ENCODE measurements at places on chromosomes 4 and X. TPM values are rescaled to one million over a fixed set of nuclear protein-coding genes. Genes with fewer than 3 reads are reported as not detected.

The ACOT9 gene
- total RNA-seq = 21.5 TPM

The BRS3 gene
- not detected for total RNA-seq

The MAGEA12 gene
- total RNA-seq = not detected

The TECRL gene
- total RNA-seq = not detected

The KLB gene
- not detected for total RNA-seq

The CDX4 gene
- total RNA-seq = not detected

The DGKK gene
- total RNA-seq = not detected

The RASL11B gene
- total RNA-seq = 0.10 TPM

The MAGEC2 gene
- not detected for total RNA-seq

The SPARCL1 gene
- not detected for total RNA-seq

The HHIP gene
- total RNA-seq = not detected

- no peak for DNase-seq
Observed at GRCh38 chr4:19850909-19851308, 400.8 kb upstream of the SLIT2 start.

GRCh38 chr4:89640620-89641366 is 196.2 kb downstream of the SNCA start:
- DNase-seq = peak; percentile 17

DNA sequence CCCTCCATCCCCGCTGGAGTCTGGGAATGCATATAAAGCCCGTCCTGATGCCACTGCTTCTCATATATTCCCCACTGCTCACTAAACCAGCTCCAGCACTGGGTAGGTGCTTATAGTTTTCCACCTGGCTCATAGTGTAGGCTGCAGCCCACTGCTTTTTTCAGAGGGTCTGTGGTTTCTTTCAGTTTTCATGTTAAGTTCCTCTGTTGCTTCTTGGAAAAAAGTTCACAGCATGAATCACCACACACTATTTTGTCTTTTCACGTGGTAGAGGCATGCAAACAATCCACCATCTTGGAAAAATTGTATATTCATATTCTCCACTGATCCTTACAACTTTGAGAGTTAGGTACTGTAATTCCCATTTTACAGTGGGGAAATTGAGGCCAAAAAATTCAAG is 39.4 kb downstream of the DCLK2 start:
- no peak for DNase-seq

DNA sequence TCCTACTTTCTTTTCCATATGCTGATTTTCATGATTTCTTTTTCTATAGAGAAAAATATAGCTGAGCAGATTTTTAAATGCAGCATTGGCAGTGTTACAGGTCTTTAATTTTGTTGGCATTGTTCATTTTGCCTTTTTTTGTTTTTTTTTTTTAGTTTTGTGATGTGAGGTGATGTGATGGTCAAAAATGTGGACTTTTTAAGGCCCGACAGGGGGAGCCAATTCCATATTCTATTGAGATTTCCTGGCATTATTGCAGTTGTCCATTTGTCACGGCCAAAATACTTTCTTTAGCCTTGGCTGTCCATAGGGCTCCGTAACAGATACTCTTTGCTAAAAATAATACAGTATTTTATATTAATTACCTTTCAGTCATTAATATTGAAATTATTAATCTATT is 47.8 kb downstream of the SLIT2 start:
- no peak for DNase-seq

- DNase-seq = no peak
Observed at GRCh38 chr4:8255698-8256441, 13.7 kb upstream of the HTRA3 start.

GRCh38 chr4:82713856-82714255 is 84.7 kb downstream of the SCD5 start:
- DNase-seq = no peak

DNA sequence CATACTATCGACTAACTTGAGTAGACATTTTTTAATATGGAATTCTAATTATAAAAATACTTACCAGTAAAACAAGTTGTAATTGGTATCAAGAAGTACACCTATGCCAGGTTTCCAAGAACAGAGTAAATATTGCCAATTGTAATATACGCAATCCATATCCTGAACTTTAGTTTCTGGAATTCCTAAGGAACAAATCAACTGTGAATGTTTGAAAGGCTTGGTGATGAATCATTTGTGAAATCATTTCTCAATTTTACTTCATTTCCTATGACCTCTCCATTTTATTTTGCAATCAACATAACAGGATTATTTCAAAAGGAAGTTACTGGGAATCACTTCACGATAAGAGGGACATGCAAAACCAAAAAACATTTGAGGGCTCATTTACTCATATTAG is 3.7 kb downstream of the IL13RA2 start:
- no peak for DNase-seq

DNA sequence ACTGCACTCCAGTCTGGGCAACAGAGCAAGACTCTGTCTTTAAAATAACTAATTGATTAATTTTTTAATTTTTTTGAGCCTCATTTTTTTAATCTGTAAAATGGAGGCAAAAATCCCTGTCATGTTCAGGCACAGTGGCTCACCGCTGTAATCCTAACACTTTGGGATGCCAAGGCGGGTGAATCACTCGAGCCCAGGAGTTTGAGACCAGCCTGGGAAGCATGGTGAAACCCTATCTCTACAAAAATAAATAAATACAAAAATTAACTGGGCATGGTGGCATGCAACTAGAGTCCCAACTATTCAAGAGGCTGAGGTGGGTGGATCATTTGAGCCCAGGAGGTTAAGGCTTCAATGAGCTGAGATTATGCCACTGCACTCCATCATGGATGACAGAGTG is 15.4 kb downstream of the AMTN start:
- DNase-seq = no peak

- DNase-seq = no peak
Observed at GRCh38 chr4:94491322-94491721, 39.6 kb downstream of the PDLIM5 start.

GRCh38 chr4:41709844-41710481 is 38.6 kb downstream of the PHOX2B start:
- DNase-seq = no peak

- no peak for DNase-seq
Observed at GRCh38 chrX:55007656-55008055, 7.5 kb downstream of the APEX2 start.

- DNase-seq = no peak
Observed at GRCh38 chr4:4677556-4678522, 136.0 kb upstream of the STX18 start.

DNA sequence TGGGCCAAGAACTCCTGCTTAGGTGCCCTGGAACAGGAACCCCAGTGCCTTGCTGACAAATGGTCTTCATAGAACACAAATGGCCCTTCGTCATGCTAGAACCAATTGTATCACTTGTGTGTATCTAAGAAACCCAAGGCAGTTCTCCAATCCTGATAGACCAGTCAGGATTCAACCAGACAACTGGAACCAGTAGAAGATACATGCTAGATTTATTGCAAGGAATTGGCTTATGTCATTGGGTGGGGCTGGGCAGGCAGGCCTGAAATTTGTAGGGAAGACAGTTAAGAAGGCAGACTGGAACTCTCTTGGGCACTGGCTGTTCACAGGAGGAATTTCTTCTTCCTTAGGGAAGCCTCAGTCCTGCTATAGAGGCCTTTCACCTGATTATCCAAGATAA is 17.0 kb upstream of the TBL1X start:
- no peak for DNase-seq

DNA sequence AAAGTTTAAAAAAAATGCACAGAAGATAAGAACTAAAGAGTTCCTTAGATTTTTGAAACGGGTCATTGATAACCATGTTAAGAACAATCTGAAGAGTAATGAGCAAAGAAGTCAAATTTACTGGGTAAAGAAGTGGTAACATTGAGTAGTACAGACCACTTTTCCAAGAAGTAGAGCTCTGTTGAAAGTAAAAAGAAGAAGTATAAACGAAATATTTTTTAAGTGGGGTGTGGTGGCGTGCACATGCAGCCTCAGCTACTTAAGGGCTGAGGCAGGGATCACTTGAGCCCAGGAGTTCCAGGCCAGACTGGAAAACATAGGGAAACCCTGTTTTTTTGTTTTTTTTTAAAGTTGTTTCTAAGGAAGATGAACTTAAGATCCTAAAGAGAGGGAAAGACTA is 68.5 kb downstream of the UBA6 start:
- DNase-seq = no peak

GRCh38 chr4:117370944-117371668 is 285.7 kb upstream of the TRAM1L1 start:
- no peak for DNase-seq

GRCh38 chrX:69068301-69069085 is 96.8 kb downstream of the PJA1 start:
- DNase-seq = no peak

DNA sequence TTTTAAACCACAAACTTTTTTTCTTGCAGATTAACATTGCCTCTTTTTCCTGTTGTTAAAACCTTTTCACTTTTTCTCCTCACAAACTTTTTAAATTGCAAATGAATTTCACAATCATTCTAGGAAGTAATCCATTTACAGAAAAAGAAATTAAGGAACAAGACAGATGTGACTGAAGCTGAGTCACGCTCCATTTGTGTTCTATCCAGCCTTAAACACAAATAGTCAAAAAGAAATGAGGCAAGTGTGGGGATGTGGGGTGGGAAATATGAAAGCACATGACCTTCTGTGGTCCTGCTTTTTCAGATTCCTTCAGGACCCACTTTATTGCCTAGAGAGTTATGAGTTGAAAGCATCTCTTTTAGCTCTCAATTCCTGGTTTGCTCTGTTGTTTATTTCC is 197.0 kb downstream of the ADGRL3 start:
- DNase-seq = no peak

DNA sequence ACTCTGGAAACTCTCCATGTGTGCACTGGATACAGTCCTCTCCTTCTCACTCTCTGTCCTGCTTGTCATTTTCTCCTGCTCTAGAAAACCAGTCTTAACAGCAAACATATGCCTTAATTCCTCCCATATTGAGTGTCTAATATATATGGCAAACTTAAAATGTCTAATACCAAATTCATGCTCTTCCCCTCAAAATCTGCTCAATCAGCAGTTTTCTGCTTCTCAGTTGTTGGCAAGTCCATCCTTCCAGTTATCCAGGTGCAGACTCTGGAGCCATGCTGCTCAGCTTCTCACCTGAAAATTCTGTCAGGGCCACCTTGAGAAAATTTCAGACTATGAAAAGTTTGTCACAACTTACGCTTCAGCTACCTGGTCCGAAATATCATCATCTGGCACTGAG is 3.1 kb upstream of the CENPE start:
- DNase-seq = no peak

DNA sequence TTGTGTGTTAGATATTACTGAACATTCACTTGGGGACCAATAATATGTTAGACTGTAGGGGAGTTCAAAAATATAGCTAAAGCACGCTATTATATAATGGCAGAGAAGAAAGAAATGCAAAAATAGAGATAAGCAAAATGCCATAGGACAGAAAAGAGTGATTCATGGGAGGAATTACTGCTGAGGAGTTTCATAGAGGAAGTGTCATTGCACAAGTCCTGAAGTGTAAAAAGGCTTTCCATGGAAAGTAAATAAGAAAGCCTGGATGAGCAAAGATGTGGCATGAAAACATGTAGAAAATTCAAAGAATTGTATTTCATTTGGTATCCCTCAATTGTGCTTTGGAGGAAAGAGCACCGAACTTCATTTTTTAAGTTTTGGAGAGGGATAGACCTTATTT is 14.5 kb downstream of the HMGB2 start:
- no peak for DNase-seq

DNA sequence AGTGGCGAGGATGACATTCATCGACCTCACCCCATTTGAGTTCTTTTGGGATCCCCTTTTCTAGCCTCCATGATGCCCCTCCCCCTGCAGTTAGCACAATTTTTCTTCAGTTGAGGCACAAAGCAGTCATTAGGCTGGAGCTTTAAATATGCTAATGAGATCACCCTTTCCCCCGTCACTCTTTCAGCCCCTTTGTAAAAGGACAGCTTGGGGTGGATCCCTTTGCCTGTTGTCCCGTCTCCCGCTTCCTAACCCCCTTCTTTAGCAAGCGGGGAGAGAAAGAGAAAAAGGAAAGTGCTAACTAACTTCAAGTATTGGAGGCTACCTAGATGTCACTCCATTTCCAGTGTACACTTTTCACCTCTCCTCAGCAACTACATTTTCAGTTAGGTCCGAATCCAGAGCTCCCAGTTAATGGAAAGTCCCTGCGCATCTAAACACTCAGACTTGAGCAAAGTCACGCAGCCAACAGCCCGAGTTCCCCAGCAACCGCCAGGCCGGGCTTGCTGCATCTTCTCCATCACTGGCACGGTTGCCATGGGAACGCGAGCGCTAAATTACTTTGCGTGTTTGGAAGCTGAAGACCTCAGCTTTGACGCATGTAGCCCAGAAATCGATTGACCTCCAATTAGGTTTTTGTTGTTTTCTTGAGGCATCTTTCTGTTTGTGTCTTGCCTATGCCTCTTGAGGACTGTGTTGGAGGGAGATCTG is 76.8 kb downstream of the RTL5 start:
- no peak for DNase-seq

DNA sequence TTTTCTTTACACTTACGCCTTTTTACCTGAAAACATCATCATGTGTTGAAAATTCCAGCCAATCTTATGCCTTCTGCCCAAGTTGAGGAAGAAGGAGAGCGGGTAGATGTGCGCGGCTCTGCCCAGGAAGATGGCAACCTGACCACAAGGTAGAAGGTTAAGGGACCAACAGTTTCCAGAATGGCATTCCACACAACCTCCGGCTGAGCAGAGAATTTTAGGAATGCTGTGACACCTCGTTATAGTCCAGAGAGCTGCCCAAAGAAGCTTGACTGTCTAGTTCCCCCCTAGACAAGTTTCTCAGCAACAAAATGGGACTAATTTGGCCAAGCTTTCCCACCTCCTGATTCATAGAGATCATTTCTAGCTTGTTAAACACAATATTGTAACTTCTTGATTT is 75.1 kb downstream of the CHST7 start:
- no peak for DNase-seq

GRCh38 chr4:8380511-8381415 is 59.8 kb downstream of the ACOX3 start:
- DNase-seq = no peak

- peak; percentile 70 for DNase-seq
Observed at GRCh38 chrX:40096395-40097091, 1.2 kb downstream of the BCOR start.

GRCh38 chr4:184775854-184776555 is 42.1 kb upstream of the CENPU start:
- DNase-seq = no peak

DNA sequence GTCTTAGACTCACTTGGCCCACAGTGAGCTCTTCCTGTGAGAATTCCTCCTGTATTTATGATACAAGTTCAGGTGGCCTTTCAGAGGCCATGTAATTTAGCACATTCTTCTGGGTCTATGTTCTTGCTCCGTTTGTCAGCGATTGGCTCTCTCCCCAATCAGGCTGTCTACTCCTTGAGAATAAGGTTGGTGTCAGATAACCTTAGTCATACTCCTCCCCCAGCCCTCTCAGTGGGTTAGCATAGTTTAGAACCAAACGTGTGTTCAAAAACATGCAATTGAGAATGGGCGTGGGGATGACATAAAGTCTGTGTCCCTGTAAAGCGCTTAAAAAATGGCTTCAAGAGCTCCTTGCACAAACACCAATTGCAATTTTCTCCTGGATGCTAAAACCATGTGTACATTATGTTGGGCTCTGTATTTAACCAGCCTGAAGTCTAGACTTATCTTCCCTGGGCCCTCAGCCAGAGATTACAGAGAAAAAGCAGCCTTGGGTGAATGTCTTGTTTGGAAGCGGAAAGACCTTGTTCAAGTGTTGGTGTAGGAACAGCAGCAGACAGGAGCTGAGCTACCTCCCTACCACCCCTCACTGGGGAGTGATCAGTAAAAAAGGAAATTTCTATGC is 9.9 kb upstream of the CT47C1 start:
- no peak for DNase-seq

- no peak for DNase-seq
Observed at GRCh38 chr4:38078590-38079421, 118.6 kb downstream of the PTTG2 start.

GRCh38 chr4:15720851-15721250 is 18.0 kb downstream of the BST1 start:
- DNase-seq = no peak
